Right cardiac atrium (tissue), 5 donors: ENCODE measurements at places on chromosomes 2 and 18. TPM values are rescaled to one million over a fixed set of nuclear protein-coding genes. Genes with fewer than 3 reads are reported as not detected.

CYP27A1 gene
- 14.0 TPM for polyA plus RNA-seq

SLC35G4 gene
- polyA plus RNA-seq: not detected

FOXI3 gene
- polyA plus RNA-seq: not detected

MROH2A gene
- not detected for polyA plus RNA-seq

HNRNPA3 gene
- 74.1 TPM for polyA plus RNA-seq

ZAP70 gene
- 1.3 TPM for polyA plus RNA-seq

NT5C1B gene
- polyA plus RNA-seq: not detected

AGXT gene
- 0.14 TPM for polyA plus RNA-seq

ARHGAP28 gene
- 0.93 TPM for polyA plus RNA-seq

TMBIM1 gene
- 64.3 TPM for polyA plus RNA-seq

EVX2 gene
- polyA plus RNA-seq: not detected

RIT2 gene
- polyA plus RNA-seq: not detected

CUL3 gene
- polyA plus RNA-seq: 71.6 TPM

NOSTRIN gene
- 31.8 TPM for polyA plus RNA-seq

RAX gene
- not detected for polyA plus RNA-seq

CD8B gene
- polyA plus RNA-seq: 0.20 TPM

APLF gene
- polyA plus RNA-seq: 0.72 TPM

FBXO36 gene
- 0.77 TPM for polyA plus RNA-seq

FOXD4L1 gene
- 0.07 TPM for polyA plus RNA-seq

MYL12B gene
- polyA plus RNA-seq: 343 TPM

MC4R gene
- not detected for polyA plus RNA-seq

RGPD4 gene
- polyA plus RNA-seq: not detected

ITPRIPL1 gene
- 0.50 TPM for polyA plus RNA-seq

PROKR1 gene
- 0.02 TPM for polyA plus RNA-seq

CCDC148 gene
- polyA plus RNA-seq: 0.23 TPM

ALPP gene
- polyA plus RNA-seq: not detected

CAVIN2 gene
- 76.0 TPM for polyA plus RNA-seq

CIB4 gene
- polyA plus RNA-seq: not detected

GALNT3 gene
- 0.27 TPM for polyA plus RNA-seq
